Activated CD4-positive, alpha-beta memory T cell treated with anti-CD3 and anti-CD28 coated beads, Interleukin-2, amount 10 ng/mL, durations not matched to agents 7 days and 5 days (primary cell): ENCODE measurements at places on chromosomes 1 and 21. TPM values are rescaled to one million over a fixed set of nuclear protein-coding genes. Genes with fewer than 3 reads are reported as not detected.
A peak's percentile ranks its signal among the peaks of the same experiment; 100 is the strongest.

The VAMP3 gene
- total RNA-seq = 35.0 TPM

- peak overlapping the region; percentile 97 for H3K27ac ChIP-seq
- DNase-seq = no peak
- H3K36me3 ChIP-seq = peaks cover 76% of the 10 kb centered on the region
- no peaks in the 10 kb centered on the region for H3K27me3 ChIP-seq
- H3K4me1 ChIP-seq = peaks cover 57% of the 10 kb centered on the region
Observed at GRCh38 chr1:28508435-28508754, 2.6 kb downstream of the RCC1 start.

DNA sequence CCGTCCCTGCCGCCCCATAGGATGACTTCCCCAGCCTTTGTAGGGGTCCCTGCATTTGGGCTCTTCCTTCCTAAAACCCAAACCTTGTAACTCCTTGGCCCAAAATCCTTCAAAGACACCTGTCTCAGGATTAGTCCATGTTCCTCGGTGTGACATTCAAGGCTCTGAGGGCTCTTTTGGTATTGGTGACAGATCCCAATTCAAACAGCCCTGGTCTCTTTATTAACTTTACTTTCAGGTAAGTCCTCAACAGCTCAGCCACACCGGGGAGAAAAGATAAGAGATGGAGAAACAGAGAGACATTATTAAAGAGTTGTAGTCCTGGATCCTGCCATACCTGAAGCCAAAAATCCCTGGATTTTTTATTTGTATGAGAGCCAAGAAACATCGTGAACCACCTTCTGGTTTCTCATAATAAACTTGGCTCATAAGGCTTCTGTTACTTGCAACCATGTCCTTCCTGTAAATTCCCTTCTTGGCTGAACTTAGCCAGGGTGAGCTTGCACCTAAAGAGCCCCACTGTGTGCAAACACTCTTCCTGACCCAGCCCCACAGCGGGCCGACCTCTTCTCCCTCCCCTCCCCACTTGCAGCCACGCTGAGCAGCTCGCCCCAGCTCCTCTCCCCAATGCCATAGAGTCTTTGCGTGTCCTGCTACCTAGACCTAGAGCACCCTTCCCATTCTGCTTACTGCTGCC is 7.9 kb upstream of the MATN1 start:
- H3K36me3 ChIP-seq = peaks cover 38% of the 10 kb centered on the region
- DNase-seq = no peak
- H3K27ac ChIP-seq = no peak overlapping the region

DNA sequence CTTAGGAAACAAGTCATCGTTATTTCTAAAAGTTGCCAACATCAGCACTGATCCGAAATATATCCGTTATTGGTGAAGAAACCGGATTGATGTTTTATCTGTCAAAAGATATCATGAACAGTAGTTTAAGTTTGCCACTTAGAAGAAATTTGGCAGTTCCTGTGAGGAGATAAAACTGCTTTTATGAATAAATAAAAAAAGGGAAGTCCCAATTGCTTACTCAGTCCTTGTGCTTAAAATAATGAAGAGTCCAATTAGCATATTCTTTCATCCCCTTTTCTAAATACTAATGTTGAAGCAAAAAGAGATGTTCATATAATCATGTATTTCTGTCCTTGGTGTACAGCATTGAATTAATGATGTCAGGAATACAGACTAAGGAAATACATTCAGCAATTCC is 164.6 kb downstream of the NCAM2 start:
- no peaks in the 10 kb centered on the region for H3K36me3 ChIP-seq
- no peak overlapping the region for H3K4me3 ChIP-seq
- no peaks in the 10 kb centered on the region for H3K27me3 ChIP-seq
- DNase-seq = no peak

DNA sequence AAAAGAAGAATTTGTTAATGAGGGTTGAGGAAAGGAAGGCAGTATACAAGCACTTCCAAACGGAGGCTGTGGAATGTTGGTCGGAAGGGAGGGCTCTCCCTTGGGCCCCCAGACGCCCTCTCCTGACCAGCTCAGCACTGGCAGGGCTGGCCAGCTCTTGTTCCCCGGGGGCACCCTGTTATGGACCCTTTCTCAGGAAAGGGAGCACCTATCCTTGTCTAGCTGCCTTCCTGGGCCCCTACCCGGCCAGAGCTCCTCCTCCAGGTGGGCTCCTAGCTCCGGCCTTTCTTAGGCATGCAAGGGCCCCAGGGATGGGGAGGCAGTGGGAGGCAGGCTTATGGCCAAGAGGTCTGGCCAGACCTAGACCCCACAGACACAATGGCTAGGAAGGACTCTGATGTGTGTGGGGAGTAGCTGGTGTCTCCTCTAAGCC is 926 bp downstream of the BLACAT1 start:
- peaks cover 11% of the 10 kb centered on the region for H3K4me1 ChIP-seq
- H3K36me3 ChIP-seq = no peaks in the 10 kb centered on the region
- peaks cover 65% of the 10 kb centered on the region for H3K27me3 ChIP-seq
- H3K4me3 ChIP-seq = no peak overlapping the region
- DNase-seq = no peak

DNA sequence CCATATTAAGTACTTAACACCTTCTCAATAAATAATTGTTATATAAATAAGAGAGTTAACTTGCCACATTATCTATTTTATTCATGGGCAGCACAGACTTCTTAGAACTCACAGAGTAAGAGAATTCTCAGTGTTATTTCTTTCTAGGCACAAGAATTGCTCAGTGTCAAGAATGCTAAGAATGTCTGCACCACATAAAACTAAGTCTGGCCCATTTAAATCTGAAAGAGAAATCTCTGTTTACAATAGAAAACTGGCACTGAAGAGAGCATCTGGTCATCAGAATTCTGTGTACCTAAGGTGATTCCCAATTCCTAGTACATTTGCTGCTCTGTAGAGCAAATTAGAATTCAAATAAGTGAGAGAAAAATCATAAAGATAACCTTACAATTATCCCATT is 3.8 kb downstream of the OR10K2 start:
- H3K36me3 ChIP-seq = no peaks in the 10 kb centered on the region
- DNase-seq = no peak
- no peak overlapping the region for H3K4me3 ChIP-seq
- H3K4me1 ChIP-seq = no peaks in the 10 kb centered on the region

The KRTAP12-4 gene
- total RNA-seq = not detected

- H3K4me3 ChIP-seq = no peak overlapping the region
- no peaks in the 10 kb centered on the region for H3K27me3 ChIP-seq
- H3K4me1 ChIP-seq = no peaks in the 10 kb centered on the region
- H3K36me3 ChIP-seq = no peaks in the 10 kb centered on the region
Observed at GRCh38 chr1:239250353-239251035, 135.9 kb upstream of the CHRM3 start.

- no peak overlapping the region for H3K4me3 ChIP-seq
- no peaks in the 10 kb centered on the region for H3K27me3 ChIP-seq
- DNase-seq = no peak
- H3K4me1 ChIP-seq = no peaks in the 10 kb centered on the region
- no peak overlapping the region for H3K27ac ChIP-seq
- no peaks in the 10 kb centered on the region for H3K36me3 ChIP-seq
Observed at GRCh38 chr1:30449003-30449402, 274.4 kb downstream of the MATN1 start.

The OR14A16 gene
- total RNA-seq = not detected

The SON gene
- total RNA-seq = 290 TPM

DNA sequence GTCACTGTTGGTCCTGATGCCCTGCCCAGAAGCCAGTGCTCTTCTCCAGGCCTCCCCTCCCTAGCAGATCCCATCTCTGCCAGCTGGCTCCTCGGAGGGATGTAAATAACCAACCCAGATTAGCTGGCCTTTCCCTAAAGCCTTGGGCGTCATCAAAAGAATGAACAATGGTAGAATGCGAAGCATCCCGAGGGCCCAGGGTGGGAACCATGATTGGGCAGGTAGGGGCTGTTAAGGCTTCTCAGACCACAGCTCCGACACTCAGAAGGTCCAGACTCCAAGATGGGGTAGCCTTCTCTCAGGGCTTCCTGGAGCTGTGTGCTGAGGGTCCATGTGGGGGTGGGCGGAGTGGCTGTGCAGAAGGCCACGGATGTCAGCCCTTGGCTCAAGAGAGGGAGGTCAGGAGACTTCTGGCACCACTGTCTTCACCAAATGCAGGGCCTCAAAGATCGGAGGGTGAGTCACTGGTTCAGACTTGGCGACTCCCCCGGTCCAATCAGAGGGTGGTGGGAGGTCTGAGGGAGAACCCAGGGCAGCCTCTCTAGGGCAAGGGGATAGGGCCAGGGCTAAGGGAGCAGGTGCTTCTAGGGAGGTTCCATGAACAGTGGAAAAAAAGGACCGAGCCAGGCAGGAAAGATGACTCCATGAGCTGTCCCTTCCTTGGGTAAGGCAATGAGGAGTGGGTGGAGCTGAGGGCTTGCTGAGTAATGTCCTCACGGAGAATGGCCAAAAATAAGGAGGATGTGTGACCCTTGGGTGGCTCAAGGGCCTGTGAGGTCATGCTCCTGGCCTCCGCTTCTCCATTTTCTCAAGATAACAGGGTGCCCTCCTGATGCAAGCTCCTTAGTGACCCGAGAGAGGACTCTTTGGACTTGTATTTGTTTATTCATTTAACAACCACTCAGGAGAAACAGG is 58.4 kb upstream of the EPS8L3 start:
- no peak for DNase-seq
- H3K36me3 ChIP-seq = no peaks in the 10 kb centered on the region
- no peak overlapping the region for H3K4me3 ChIP-seq
- H3K27ac ChIP-seq = peak overlapping the region; percentile 77
- no peaks in the 10 kb centered on the region for H3K27me3 ChIP-seq

The RNF186 gene
- total RNA-seq = not detected

The COQ8A gene
- total RNA-seq = 18.1 TPM

GRCh38 chr1:211724687-211725196 is 49.3 kb upstream of the NEK2 start:
- no peak overlapping the region for H3K27ac ChIP-seq
- no peak overlapping the region for H3K4me3 ChIP-seq
- no peaks in the 10 kb centered on the region for H3K4me1 ChIP-seq
- peaks cover 8% of the 10 kb centered on the region for H3K27me3 ChIP-seq
- DNase-seq = no peak
- no peaks in the 10 kb centered on the region for H3K36me3 ChIP-seq

DNA sequence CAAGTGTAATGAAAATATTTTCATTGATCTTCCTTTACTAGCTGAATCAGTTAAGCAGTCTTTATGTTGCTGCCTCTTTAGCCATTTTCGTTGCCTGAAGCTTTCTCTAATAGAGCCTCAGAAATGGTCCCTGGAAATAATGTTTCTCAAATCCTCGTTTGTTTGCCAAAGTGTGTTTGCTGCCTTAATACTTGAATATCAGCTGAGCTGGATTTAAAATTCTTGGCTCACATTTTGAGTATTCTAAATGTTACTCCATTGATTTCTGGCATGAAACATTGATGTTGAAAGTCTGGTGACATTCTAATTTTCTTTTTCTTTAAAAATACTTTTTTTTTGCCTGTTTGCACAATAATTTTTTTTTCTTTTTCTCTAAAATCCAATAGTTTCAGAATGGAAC is 84.6 kb upstream of the SERBP1 start:
- H3K4me3 ChIP-seq = no peak overlapping the region
- H3K27ac ChIP-seq = no peak overlapping the region
- no peaks in the 10 kb centered on the region for H3K36me3 ChIP-seq
- peaks cover 10% of the 10 kb centered on the region for H3K27me3 ChIP-seq

DNA sequence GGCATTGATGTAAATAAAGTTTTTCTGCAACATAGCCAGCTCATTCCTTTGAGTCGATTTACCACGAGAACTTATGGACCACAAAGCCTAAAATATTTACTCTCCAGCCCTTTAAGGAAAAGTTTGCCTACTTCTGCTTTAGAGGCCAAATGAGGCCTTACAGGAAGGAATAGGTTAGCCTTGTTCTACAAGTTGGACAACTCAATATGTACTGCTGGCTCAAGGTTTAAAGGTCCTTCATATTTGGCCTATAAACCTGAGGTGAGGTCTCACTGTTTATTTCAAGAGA is 144.5 kb upstream of the DNAH14 start:
- DNase-seq = no peak
- H3K27me3 ChIP-seq = no peaks in the 10 kb centered on the region
- H3K4me3 ChIP-seq = no peak overlapping the region
- H3K27ac ChIP-seq = no peak overlapping the region
- peaks cover 12% of the 10 kb centered on the region for H3K4me1 ChIP-seq

- no peaks in the 10 kb centered on the region for H3K27me3 ChIP-seq
- no peak for DNase-seq
- no peak overlapping the region for H3K4me3 ChIP-seq
- H3K36me3 ChIP-seq = no peaks in the 10 kb centered on the region
Observed at GRCh38 chr1:234490793-234491479, 12.0 kb upstream of the TARBP1 start.
